GM10248 (cell line): ENCODE measurements at places on chromosomes 2 and 18.

GRCh38 chr2:41782306-41783158 is 265.3 kb upstream of the PKDCC start:
- peak; percentile 34 for DNase-seq

DNA sequence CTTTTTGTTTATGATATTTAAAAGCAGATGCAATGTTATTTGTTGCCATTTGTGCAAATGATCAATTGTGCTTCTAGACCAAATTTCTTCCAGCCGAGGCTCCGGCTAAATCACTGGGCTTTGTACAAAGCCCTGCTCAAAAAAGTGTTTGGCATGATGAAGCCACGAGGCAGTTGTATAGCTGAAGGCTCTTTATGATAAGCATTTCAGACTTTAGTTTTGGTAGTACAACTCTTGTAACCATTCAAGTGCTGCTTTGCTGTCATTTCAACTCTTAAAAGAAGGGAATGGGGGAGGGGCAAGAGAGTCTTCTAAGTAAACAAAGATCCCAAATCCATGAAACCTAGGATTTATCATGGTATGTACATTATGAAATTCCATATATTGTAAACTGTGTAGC is 3.3 kb upstream of the ZNF532 start:
- no peak for DNase-seq

GRCh38 chr2:189217541-189217940 is 38.0 kb upstream of the COL5A2 start:
- DNase-seq: no peak

DNA sequence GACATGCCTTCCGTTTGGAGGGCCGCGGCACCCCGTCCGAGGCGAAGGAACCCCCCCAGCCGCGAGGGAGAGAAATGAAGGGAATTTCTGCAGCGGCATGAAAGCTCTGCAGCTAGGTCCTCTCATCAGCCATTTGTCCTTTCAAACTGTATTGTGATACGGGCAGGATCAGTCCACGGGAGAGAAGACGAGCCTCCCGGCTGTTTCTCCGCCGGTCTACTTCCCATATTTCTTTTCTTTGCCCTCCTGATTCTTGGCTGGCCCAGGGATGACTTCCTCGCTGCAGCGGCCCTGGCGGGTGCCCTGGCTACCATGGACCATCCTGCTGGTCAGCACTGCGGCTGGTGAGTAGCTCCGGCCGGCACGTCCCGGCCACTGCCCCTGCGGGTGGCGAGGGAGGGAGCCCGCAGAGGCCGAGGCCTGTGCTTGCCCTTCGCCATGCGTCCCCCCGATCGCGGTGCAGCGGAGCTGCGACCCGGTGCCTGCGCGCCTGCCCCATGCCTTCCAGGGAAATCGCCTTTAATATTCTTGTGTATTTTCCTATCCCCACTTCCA is 1.2 kb downstream of the BMPR2 start:
- no peak for DNase-seq

GRCh38 chr18:79856119-79857007 is 58.6 kb downstream of the KCNG2 start:
- DNase-seq: peak; percentile 60

DNA sequence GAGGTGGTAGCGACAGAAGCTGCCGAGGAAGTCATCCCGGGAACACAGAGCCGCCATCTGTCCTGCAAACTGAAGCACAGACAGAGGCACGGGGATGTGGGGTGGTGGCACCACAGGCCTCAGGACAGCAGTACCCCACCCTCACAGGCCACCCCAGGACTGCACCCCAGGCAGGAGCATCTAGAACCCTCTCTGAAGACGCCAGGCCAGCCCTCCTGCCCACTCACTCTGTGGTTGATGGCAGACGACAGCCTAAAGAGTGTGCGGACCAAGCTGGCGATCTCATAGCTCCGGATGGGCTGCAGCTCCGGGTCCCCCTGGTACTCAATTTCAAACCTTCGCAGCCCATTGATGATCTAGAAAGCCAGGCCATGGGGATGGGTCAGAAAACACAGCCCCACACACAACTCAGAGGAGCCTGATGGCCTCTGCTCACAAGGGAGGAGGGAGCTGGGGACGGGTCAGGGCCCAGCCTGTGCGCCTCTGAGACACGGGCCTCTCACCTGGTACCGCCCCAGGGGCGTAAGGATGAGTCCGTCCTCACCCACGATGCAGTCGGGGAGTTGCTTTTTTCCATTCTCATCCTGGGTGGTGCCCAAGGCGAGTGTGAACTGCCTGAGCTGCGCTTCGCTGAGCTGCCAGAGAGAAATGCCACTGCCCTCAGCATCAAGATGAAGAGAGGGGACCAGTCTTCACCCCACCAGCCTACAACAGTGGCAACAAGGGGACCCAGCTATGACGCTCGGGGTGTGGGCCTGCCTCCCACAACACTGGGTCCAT is 8.1 kb upstream of the CCDC74B start:
- no peak for DNase-seq

DNA sequence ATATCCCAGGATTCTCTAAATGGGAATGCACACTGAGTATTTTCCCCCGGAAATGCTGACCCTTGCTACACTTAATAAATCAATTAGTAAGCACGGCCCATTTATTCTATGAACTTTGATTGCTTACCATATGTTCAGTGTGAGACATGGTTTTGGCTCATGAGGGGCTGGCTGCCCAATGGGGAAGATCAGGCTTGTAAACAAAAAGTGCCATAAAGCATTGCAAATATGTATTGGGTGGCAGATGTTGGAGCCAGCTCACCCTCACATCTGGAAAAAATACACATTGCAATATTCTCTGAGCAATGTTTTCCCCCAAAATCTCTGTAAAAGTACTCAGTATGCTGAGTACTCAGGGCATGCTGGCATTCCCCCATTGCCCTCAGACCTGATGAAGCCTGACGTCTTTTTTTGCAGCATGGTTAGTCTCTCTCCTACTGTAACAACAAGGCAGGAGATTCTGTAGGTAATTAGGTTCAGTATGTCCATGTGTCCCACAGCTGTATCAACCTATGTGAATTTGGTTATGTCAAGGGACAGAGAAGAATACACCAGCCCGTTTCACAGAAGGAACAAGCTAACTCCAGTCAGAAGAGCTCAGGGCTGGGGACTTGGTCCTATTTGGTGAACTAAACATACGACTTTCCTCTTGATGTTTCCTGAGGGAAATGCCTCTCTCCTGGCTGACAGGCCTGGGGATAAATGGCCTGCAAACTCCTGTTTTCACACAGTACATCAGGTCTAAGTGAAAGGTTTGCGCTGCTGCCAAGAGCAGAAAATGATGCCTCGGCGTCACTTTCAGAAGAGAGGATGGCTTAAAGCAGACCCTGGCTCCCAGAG is 202.4 kb downstream of the INSIG2 start:
- no peak for DNase-seq

- no peak for DNase-seq
Observed at GRCh38 chr2:211881449-211881848, 657.2 kb downstream of the ERBB4 start.

- no peak for DNase-seq
Observed at GRCh38 chr2:234075947-234076346, 25.4 kb downstream of the SPP2 start.
